ENCODE measurements at places on chromosomes 7 and 10.

- DNase-seq: no peak
These were observed 55.8 kb downstream of the CLRN3 start for GRCh38 chr10:127836966-127837365.

- no peak for DNase-seq
These were observed 2.8 kb downstream of the BMPR1A start for GRCh38 chr10:86759073-86759672.

GRCh38 chr7:131688738-131689661, 132.6 kb upstream of the PODXL start:
- peak; percentile 77 for DNase-seq

DNA sequence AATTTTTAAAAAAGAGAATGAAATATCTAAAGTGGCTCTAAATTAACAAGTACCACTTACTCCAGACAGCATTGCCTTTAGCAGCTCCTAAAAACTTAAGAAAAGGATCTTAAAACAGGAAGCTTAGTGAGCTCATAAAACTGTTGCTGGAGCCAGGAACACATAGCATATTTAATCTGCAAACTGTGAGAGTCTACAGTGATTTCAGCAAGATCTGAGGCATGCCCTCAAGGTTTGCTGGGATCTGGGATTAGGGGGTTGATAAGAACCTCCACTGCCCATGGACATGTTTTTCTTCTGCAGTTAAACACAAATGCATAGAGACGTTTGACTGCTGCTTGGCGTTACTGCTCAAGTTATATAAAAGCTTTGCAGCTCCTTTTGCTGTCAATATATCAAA, 3.8 kb downstream of the GLI3 start:
- no peak for DNase-seq

DNA sequence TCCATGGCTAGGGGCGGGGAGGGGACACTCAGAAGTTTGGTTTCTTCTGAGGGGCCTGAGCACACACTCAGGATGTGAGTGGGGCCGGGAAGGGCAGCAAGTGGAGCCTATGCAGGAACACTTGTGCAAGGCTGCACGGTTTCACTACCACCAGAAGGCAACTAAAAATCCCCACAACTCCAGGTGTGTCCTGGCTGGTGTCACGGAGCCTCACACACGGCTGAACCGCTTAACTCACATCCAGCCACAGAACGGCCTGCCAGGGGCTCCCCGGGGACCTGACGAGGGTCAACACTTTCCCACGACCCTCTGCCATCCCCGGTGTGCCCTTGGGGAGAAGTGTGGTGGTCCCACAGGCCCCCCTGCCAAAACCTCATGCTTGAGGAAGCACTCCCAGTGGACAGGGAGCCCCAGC, 173.9 kb downstream of the ELFN1 start:
- no peak for DNase-seq

DNA sequence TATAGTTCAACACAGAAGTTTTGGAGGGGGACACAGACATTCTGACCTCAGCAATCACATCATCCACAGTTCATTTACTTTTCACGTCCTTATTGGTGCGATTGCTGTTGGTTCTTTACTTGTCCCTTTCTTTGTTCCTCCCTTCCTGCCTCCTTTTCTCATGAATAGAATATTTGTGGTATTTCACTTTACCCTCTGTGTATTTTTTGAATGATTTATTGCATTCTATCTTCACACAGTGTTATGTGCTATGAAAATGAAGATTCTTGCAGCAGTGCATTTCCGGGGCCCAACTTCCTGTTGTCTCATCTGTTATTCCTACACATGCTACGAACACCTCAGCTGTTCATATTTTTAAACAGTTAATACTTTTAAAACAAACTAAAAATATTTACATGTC, 179.6 kb downstream of the ZMYND11 start:
- no peak for DNase-seq

DNA sequence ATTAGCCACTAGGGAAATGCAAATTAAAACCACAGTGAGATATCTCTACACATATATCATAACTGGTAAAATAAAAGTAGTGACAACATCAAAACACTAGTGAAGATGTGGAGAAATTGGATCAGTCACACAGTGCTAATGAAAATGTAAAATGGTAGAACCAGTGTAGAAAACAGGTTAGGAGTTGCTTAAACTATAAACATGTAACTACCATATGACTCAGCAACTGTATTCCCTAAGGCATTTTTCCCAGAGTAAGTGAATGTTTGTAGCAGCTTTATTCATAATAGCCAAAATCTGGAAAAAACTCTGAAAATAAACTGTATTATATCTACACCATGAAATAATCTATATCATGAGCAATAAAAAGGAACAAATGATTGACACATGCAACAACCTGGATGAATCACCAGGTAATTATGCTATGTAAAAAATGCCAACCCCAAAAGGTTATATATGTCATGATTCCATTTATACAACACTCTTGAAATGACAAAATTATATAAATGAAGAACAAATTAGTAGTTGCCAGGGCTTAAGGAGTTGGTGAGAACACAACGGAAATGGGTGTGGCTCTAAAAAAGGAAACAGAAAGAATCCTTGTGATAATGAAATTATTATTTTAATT, 22.8 kb downstream of the SLC25A40 start:
- DNase-seq: no peak

DNA sequence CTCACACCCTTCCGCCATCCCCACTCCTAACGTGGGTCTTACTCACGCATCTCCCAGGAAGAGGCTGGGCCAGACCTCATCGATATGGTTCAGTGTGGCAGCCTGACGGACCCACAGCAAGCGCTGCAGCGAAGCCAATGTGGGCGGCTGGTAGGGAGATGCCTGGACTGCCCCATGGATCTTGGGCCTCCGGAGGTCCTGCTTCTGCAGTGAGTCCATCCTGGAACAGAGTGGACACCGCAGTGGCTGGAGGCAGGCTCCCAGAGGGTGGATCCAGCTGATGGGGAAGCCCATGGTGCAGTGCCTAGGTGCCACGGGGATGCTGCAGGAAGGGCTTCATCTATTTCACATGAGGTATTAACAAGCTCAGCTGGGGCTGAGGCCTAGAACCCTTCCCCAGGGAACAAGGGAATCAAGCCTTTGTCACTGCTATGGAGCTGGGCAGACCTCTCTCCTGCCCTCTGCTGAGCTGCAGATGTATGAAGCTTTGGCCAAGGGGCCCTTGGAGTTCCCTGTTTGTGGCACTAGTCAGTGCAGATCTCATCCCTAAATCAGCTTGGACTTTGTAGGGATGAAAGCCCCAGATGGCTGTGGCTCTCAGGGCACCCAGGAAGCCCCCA, 13.7 kb upstream of the SAMD8 start:
- no peak for DNase-seq

- DNase-seq: peak; percentile 30
These were observed 560.0 kb upstream of the GALNT17 start for GRCh38 chr7:70571961-70572360.

- DNase-seq: no peak
These were observed 8.7 kb downstream of the ZNF365 start for GRCh38 chr10:62382831-62383230.
